ENCODE measurements at places on chromosomes 3 and 15.
A peak's percentile ranks its signal among the peaks of the same experiment; 100 is the strongest.

DNA sequence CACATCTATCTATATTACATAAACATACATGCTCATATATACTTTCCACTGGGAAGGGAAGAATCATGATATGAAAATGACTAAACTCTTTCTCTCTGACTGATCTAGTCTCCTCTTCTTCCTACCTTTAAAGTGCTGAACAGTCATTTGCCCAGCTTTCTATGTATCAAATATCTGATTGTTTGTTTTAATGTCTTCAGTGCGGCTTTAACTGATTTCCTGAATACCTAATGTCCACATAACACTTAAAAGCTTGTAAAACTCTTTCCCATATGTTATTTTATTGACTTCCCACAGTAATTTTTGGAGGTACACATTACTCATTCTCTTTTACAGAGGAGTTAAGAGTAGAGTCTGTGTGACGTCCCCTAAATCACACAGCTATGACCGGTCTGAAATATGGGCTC is 28.2 kb downstream of the CPOX start:
- no peak for DNase-seq

DNA sequence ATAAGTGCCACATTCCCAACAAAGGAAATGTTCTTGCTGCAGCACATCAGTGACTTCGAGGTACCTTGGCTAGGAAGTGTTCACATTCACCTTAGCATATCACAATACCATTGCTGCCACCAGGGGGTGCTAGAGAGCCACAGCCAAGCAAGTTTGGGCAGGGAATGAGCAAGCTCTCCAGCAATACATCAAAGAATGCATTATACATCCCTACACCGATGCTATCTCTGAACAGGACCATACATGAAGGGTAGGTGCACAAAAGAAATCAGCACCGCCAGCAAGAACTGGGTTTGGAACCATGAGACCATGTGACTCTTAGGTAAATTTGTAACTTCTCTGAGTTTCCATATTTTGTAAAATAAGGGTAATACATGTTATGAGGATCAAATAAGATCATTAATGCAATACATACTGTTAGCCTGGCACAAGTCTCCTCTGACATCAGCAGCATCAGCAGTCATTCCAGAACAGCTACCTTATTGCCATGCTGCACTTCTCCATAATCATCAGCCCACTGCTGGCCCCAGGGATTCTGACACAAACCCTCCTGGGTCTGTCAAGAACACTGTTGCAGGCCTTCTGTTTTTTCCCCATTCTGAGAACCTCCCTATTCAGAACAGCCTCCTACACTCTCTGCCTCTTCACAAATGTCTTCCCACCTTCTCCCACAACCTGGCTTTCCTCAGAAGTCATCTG is 37.5 kb downstream of the RYK start:
- DNase-seq: peak; percentile 89

GRCh38 chr3:177553579-177553978 is 356.3 kb upstream of the TBL1XR1 start:
- no peak for DNase-seq

- no peak for DNase-seq
Measured at GRCh38 chr3:152416808-152417580, 148.3 kb downstream of the MBNL1 start.

DNA sequence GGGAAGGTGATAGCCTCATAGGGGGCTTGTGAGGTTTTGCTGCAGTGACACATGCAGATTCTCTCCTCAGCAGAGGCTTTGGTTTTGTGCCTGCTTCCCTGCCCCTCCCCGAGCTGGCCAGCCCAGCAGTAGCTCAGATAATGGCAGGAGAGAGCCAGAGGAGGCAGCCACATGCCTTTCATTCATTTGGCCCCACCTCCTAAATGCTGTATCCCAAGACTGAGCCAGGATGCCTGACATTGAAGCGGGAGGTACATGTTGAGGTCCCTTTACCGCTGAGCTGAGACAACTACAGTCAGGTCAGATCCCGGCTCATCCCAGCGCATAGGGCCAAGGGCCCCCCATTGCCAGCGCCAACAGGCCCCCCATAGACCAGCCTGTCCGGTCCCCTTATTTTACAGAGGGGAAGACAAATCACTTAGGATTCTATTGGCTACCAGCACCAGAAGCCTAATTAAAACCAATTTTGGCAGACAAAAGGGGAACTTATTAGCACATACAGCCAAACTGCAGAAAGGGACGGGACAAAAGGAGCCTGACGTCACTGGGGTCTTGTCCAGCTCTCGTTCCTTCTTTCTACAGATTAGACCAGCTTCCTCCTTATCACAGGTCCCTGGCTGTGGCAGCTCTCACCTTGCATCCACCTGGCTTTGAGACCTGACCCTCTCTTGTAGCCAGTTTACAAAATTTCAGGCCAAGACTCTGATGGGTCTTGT is 12.1 kb upstream of the POLG start:
- DNase-seq: no peak

DNA sequence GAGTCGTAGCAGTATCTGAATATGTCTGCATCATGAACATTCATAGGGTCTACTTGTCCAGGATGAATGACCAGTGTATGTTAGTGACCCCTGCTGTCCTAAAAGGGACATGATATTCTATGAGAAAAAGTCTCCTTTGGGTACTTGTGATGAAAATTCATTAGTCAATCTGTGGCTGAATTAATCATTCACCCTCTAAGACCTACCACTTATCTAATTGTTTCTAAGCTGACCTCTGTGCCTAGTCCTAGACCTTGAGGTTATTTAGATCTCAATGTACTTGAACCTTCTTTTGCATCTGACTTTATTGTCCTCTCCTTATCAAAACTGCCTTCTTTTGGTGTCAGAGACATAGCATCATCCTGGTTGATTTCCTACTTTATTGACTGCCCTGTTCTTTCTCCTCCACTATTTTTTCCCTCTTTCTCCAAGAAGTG is 799.3 kb downstream of the DIPK2A start:
- DNase-seq: no peak

- no peak for DNase-seq
Measured at GRCh38 chr3:68295457-68295856, 636.9 kb downstream of the TAFA4 start.

- DNase-seq: no peak
Measured at GRCh38 chr3:184525337-184526087, 36.1 kb upstream of the EPHB3 start.

- no peak for DNase-seq
Measured at GRCh38 chr15:58324533-58324932, 107.3 kb upstream of the LIPC start.

DNA sequence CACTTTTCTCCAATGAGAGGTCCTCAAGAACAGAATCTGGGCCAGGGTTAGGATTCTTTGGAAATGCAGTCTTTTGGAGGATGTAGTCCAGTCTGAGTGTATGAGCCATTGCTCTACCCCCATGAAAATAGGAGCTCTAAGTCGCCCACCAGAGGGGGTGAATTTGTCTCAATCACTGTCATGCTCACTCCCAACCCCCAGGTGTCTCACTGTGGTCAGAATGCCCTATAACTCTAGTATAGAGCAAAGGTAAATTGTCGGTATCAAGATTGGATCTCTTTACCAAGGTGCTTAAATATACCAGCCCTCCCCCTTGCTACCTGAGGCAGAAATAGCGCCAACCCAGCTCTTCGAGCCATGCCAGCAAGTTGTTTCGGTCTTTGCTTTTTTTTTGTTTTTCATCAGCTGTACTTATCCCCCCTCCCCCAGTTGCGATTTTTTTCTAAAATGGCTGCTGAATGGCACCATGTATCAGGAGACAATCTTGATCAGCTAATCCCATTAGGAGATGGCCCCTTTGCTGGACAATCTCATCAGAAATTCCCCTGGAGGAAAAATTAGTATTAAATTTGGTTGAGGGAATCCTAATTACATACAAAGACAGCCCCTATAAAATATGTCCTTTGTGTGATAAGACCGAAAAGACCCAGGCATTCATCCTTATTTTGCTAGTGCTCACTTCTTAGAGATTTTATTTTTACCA is 130.7 kb downstream of the EBLN2 start:
- no peak for DNase-seq

DNA sequence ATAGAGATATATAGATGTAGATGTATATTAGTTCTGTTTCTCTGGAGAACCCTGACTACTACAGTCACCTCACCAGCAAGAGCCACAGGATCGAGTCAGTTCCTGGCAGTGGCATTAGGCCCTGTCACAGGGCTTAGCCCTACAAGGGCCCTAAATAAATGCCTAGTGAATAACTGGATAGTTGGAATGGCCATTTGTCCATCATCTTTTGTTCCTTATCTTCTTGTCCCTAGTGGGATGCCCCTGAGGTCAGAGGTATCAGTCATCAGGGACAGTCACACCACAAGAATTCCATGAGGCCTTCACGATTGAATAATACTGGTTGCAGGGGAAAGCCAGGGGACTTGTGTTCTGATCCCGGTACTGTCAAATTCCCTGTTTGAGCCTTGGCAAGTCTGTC is 204.9 kb upstream of the PPP2R3A start:
- no peak for DNase-seq

DNA sequence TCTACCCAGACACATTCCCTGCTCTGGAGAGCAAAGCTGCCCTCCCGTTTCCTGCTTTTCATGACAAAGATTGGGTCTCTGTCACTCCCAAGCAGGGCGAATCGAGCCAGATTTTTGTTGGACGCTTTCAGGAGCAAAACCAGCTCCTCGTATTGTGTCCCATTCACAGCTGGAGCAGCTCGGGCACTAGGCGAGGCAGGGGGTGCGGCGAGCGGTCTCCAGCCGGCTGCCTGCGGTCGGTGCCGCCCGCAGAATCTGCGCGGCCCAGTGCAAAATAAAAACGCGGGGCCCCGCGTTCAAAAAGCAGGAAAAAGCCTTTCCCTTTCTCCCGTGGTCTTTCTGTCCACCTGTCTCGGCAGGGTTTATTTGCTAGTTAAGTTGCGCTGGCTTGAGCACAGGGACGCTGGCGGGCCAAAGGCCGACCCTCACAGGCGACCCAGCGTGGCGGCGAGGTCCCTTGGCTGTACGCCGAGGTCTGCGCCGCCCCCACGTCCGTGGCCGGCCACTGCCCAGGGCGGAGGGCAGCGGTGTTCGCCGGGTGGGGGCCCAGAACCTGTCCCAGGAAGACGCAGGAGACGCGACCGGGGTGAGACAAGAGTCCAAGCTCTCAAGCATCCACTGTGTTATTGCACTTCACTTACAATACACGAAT is 71.2 kb downstream of the CYP19A1 start:
- no peak for DNase-seq

GRCh38 chr3:148991219-148992026 is at the start of gene GYG1:
Gene GYG1, plus strand, starts transcription at chr3:148991540. Its CDS starts 101 bp downstream, at chr3:148991641.
- DNase-seq: peak; percentile 70

DNA sequence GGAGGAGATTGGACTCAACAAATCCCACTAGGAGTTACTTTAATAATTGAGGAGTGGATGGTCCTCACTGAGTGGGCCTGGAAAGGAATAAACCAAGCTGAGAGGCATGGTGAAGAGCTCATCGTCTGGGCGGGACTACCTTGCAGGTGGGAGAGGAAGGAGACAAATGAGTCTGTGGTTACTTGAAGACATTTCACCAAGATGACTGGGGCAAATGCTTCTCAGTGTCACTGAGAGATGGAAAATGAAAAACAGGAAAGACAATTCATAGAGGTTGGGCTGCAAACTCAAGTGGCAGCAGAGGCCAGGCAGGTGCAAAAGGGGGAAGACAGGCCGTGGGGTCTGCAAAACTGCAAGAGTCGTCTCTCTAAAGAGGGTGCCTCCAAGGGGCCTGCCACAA is 1.5 kb upstream of the ARHGAP31 start:
- no peak for DNase-seq

GRCh38 chr3:54863366-54863765 is 64.5 kb downstream of the LRTM1 start:
- DNase-seq: no peak

DNA sequence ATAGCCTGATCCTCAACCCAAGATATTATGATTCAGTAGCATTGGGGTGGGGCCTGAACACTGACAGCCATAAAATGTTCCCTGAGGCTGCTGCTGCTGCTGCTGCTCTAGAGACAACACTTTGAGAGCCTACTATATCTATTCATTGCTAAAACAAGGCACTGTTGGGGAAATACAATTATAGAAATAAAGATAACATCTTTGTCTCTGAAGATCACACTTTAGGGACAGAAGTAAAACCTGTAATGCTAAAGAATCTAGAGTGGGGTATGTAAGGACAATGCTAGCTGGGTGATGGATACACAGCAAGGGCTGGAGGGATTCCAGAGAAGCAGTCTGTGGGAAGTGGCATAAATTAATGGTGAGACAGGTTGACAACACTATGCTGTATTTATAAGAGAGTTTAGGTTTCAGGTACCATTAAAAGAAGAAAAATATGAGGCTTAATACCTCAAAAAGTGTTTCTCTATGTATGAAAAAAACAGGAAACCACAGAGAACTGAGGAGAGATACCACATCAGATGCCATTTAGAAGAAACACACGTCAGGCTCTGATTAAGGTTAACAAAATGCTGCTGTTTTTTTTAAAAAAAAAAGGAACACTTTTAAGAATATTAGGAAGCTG is 115.9 kb downstream of the CBLB start:
- peak; percentile 2 for DNase-seq

GRCh38 chr15:86570738-86571137 is 491.1 kb downstream of the AGBL1 start:
- DNase-seq: no peak

- no peak for DNase-seq
Measured at GRCh38 chr3:48985831-48986376, 4.1 kb upstream of the P4HTM start.

GRCh38 chr15:41827290-41827879 is 507 bp upstream of the JMJD7 start:
- DNase-seq: no peak

DNA sequence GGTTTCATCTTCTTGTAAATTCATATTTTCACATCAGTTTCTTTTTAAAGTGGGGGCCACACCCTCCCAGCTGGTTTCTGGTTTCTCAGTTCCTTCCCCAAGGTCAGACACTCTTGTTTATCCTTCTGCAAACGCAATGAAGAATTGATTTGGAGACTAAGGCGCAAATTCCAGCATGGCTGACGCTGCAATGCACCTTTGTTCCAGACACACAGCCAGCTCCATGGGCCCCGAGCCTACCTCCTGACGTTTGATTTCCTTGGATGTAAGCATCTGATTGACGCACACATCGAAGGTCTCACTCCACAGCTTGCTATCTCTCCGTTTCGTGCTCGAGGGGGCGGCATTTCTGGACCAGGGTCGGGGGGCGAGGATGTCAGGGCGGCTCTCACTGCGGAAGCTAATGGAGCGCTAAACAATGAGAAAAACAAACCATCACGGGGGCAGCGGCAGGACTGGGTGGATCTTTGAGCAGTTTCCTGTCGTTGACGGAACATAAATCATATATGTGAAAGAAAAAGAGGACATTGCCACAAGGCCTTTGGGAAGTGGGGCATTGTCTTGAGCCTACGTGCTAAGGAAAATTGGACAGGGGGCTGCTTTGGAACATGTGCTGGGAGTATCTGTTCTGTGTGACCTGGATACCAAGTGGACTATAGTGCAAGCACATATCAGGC is 46.9 kb downstream of the ARHGEF3 start:
- peak; percentile 28 for DNase-seq

- DNase-seq: no peak
Measured at GRCh38 chr3:74789111-74789510, 174.7 kb upstream of the CNTN3 start.

GRCh38 chr3:16462679-16463078 is 50.8 kb downstream of the RFTN1 start:
- no peak for DNase-seq
